ENCODE measurements at places on chromosomes 6 and 20.
A peak's percentile ranks its signal among the peaks of the same experiment; 100 is the strongest.

- DNase-seq = no peak
Measured at GRCh38 chr6:82861121-82861520, 204.5 kb downstream of the UBE3D start.

DNA sequence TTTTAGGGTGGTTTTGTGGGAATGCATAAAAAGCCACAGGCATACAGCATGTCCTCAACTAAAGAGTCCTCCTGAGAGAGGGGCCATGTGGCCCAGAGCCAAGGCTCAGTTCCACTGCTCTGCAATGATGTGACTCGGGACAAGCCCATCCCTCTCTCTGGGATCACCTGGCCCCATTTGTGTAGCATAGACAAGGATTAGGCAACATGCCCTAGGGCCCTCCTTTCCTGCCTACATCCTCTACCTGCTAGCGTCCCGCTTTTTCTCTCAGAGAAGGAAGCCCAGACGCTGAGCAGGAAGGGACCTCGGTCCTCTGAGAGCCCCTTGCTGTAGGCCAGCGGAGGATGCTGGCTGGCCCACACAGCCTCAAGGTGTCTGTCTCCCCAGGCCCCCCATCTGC is 8.8 kb downstream of the TGM2 start:
- no peak for DNase-seq

DNA sequence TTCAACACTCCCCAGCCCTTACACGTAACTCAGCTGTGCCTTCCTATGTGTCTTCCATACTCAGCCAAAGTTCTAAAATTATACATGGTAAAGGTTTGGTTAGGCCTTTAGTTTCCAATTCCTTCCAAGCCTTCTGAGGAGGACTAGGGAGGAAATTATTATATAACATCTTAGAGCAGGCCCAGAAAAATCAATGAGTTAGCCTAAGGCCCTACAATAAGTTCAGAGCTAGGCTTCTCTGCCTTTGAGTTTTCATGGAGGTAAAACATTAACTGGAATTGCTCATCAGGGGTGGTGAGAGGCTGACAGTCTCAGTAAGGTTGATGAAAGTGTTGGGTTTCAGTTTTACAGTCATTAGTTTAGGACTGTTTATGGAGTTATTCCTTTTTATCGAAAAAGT is 286.0 kb downstream of the ADGB start:
- DNase-seq = no peak

GRCh38 chr6:151209071-151209831 is 30.5 kb upstream of the AKAP12 start:
- no peak for DNase-seq

GRCh38 chr20:54535746-54536145 is 60.4 kb downstream of the DOK5 start:
- no peak for DNase-seq

GRCh38 chr20:18019068-18019467 is 38.6 kb downstream of the OVOL2 start:
- peak; percentile 37 for DNase-seq

- DNase-seq = no peak
Measured at GRCh38 chr6:111552958-111553357, 52.7 kb downstream of the TRAF3IP2 start.

All from GM12892 (cell line).